ENCODE measurements at places on chromosomes 2 and 18.
A peak's percentile ranks its signal among the peaks of the same experiment; 100 is the strongest.

DNA sequence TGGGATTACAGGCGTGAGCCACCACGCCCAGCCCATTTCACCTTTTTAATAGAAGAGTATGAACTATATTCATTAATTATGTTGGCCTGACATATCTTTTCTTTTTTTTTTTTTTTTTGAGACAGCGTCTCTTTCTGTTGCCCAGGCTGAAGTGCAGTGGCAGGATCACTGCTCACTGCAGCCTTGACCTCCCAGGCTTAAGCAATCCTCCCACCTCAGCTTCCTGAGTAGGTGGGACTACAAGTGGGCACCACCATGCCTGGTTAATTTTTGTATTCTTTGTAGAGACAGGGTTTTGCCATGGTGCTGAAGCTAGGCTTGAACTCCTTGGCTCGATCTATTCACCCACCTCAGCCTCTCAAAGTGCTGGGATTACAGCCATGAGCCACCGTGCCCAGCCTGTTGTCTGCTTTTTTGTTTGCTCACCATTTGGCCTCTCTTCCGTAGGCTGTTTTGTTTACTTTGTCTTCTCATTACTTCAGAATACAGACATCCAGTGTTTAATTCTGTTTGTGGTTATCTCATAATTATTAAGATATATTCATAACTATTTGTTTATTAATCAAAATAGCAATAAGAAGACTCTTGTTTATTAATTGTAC is 16.3 kb upstream of the CDH2 start:
- no peak for DNase-seq

- no peak for DNase-seq
These were observed 22.1 kb downstream of the CENPA start for GRCh38 chr2:26807788-26808460.

DNA sequence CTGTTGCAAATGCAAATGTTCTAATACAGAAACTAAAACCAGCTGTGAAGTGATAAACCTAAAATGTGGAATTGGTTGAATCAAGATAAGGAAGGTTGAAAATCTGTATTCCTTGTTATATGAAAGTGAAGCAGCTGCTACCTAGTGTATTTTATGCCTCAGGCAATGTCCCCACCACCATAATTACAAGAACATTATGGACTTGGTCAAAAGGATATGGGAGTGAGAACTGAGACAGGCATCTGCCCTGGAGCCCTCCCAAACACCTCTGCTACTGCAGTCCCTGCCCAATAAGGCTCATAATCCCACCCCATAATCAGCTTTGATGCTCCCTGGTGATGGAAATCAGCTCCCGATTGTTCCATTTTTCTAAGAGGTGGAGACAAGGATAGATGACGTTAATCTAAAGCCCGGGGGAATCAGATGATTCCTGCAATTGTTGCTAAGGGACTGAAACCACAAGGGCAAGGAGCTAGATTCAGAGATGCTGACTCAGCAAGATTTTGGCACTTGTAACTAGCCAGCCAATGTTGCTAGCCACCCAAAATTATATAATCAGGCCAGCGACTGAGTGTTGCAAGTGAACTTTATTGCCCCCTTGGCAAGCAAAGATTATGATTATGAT is 69.5 kb downstream of the EVA1A start:
- DNase-seq = no peak

GRCh38 chr2:227886149-227886548 is 14.7 kb downstream of the DAW1 start:
- no peak for DNase-seq

GRCh38 chr2:149019768-149020167 is 18.7 kb upstream of the LYPD6B start:
- no peak for DNase-seq

DNA sequence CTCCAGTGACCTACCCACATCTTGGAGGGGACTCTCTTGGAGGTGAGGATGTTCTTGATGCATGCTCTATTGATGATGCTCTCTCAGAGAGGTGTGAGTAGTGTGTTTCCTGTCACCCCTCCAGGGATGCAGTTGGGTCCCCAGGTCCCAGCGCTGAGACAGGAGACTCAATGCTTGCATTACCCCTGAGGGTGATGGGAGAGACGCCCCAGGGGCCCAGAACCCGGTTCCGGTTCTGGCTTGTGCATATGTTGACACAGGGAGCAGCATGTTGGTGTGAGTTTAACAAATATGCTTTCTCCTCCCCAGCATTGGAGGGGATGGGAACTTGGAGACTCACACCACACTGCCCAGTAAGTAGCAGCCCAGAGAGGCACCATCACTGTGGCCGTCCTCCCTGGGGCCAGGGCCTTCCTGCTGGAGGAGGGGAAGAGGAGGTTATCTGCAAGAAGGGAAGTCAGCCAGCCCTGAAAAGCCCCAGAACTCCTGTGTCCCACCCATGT is 124.5 kb downstream of the PLB1 start:
- no peak for DNase-seq

DNA sequence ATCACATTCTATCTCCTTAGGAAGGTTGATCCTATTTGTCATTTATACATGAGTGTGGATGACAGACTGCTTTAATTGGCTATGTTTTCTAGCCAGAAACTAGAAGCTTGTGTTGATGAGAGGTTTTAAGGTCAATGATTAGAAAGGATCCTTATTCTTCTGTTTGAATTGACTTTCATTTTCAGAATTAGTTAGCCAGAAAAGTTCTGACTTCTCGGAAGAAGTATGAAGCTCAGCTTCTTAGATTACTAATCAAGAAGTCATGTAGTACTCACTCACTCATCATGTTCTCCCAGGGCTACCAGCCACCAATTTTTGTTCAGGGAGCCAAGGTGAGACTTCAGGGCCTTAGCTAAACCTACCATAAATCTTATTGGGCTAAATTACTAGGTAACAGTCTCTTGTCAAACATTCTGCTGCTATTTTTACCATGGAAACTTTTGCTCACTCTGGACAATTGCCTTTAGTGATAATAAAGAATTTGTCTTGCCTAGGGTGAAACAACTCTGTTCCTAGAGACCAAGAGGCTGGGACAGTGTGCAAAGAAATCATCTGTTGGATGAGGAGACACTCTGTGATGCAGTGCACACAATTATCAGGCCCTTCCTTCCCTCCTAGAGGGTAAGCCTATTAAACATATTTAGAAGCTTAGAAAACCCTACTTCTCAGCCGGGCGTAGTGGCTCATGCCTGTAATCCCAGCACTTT is 111.6 kb upstream of the DNMT3A start:
- DNase-seq = peak; percentile 6

DNA sequence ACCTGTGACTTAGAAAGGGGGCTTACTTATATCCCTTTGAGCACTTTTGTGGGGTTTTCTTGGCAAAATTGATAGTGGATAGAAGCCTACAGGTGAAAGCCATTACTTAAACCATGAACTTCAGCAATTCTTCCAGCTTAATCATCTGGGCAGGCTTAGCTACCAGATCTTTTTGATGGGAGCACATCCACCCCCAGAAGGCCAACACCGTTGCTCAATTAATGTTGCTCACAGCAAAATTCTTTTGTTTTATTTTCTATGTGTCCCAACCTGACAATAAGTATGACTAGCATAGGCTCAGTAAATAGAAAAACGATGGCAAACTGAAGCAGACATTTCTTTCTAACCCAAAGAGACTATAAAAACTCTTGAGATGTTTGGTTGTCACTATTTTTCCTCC is 269.4 kb upstream of the TCF4 start:
- no peak for DNase-seq

GRCh38 chr2:177629357-177630024 is 236.9 kb downstream of the AGPS start:
- DNase-seq = no peak

GRCh38 chr2:1628893-1629292 is 115.4 kb downstream of the PXDN start:
- no peak for DNase-seq

DNA sequence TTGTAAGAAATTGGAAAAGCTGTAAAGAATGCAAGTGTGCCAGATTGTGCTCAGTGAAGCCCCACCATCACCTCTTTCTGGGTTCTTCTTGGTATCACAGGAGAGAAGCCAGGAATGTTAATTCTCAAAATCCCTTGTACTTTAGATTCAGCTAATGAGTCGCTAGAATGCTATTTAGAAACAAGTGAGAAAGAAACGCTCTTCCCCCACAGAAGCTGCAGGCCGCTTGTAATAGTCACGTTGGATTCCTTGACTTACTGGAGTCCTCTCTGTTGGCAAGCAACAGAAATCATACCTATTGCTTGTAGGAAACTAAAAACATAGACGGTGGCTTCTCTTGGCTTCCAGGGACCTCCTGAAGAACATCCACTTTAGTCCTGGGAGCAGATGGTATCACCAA is 375.6 kb upstream of the LRATD1 start:
- no peak for DNase-seq

GRCh38 chr18:9925369-9925768 is 11.6 kb downstream of the VAPA start:
- DNase-seq = no peak

DNA sequence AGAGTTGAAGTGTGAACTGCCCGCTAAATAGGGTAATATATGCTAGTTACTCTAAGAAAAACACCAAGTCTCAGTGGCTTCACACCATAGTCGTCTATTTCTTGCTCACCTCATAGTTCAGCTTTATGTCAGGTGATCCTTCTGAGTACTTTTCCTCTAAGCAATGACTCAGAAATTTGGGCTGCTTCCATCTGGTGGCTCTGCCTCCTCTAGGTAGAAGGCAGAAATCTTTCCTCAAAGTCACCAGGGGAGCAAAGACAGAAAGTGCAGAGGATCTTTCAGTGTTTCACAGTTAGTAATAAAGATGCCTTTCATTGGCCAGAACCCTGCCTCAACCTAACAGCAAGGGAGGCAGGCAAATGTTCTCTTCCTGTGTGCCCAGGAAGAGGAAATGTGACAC is 17.3 kb downstream of the CDH20 start:
- no peak for DNase-seq

- DNase-seq = no peak
These were observed 50.8 kb downstream of the EDAR start for GRCh38 chr2:108938077-108938710.

GRCh38 chr2:96857667-96858372 is at the start of gene ANKRD39:
TSS of gene ANKRD39 (minus strand) at chr2:96858016. CDS start at chr2:96857987, 29 bp downstream.
- DNase-seq = peak; percentile 95

DNA sequence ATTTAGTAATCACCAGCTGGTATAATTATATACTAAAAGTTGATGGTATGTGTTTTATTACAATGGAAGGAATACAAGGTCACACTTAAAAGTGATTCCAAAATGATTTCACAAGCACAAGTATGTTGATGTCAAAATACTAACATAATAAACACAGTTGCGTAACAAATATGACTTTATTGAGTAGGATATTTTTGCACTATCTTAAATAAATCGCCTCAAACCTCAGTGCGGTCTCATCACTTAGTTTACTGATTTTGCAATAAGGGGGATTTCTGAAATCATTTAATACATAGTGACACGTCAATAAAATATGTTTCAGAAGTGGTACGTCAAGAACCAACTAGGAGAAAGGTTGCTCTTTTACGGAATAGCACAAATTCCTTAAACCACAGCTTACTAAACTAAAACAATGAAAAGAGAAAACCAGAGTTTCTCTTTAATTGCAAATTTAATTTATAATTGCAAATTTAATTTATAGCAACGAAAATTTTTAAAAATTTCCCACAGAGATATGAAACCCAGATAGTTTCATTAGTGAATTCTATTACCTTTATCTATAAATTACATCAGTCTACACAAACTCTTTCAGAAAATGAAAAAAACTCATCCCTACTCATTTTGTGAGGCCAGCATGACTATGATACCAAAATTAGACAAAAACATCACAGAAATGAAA is 304.0 kb upstream of the REG3G start:
- no peak for DNase-seq

GRCh38 chr18:26703170-26703930 is 155.0 kb upstream of the KCTD1 start:
- no peak for DNase-seq

DNA sequence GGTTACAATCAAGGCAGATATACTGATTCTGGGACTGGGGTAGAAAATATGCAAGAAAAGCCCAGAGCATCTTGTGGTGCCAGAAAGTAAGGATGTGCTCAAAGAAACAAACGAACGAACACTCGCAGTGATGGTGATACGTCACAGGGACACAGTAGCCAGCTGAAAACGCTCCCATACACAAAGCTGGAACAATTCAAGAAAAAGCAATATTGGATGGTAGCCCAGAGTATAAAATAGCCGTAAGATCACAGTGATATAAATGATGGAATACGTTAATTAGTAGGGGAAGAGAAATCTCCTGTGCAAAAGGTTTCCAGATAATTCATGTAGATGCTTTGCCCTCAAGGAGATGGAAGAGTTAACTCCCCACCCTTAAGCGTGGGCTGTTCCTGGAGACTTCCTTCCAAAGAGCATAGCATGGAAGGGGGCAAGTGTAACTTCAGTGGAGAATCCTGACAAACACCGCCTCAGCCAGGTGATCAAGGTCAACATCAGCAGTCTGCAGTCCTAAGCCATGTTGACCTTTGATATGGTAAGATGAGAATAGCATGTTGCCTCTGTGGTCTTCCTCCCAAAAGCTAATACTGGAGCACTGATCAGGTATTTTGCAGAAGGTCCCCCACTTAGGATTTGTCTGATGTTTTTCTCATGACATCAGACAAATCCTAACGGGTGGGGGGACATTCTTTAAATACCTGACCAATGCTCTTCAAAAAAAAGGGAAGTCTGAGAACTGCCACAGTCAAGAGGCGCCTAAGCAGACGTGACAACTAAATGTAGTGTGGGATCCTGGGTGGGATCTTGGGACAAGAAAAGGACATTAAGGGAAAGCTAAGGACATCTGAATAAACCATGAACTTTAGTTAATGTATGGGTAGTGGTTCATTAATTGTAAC is 99.0 kb downstream of the NCK2 start:
- DNase-seq = no peak

GRCh38 chr2:199775267-199775666 is 75.7 kb downstream of the FTCDNL1 start:
- DNase-seq = no peak

DNA sequence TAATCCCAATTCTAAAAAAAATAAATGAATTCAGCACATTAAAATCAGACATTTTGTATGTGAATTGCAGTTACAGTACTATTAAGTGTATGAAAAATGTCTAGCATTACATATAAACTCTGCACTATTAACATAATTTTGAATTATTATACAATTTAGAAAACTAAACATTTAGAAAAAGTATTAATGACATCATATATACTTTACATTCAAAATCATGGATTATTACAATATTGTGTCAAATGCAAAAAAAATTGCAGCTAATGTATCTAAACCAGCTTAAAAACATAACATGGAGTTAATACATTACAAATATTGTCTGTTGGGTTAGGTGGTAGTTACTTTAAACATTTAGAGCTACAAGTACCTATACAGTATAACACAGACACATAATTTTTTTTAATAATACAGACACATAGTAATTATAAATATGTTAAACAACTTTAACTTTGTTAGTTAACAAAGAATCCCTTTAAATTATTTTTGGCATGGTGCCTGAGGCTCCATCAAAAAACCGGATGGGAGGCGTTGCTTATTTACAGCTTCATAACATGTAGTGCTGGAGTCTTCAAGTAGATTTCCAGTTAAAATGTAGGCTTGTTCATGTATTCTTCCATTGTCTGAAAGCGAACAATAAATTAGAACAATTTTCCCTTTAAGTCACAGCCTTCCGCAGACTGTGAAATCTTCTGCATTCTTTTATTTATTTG is 79.1 kb downstream of the AP1S3 start:
- no peak for DNase-seq

Measured in stimulated activated CD8-positive, alpha-beta memory T cell treated with anti-CD3 and anti-CD28 coated beads, Interleukin-2, amount 100 ng/mL, for 48 hours (primary cell).